ENCODE measurements at places on chromosomes 7 and 10.

- DNase-seq: peak; percentile 4
These were observed 73.2 kb downstream of the POT1 start for GRCh38 chr7:124856299-124856888.

GRCh38 chr10:93481637-93482144 is 443 bp downstream of the MYOF start:
- peak; percentile 42 for DNase-seq

DNA sequence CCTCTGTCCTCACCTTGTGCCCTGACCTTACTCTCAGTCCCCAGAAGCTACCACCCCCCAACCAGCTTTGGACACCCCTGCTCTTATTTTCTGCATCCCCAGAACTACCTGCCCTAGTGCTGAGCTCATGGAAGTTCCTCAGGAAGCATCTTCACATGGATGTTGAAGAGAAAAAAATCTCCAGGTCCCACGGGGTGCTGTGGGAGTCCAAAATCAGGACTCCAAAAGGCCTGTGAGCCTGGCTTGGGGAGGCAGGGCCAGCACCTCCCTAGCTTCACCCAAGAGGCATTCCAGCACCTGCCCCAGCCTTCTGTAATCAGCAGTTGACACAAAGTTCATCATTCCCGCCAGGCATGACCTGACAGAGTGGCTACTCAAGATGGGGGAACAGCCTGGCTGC is 20.7 kb upstream of the GDF10 start:
- DNase-seq: no peak

DNA sequence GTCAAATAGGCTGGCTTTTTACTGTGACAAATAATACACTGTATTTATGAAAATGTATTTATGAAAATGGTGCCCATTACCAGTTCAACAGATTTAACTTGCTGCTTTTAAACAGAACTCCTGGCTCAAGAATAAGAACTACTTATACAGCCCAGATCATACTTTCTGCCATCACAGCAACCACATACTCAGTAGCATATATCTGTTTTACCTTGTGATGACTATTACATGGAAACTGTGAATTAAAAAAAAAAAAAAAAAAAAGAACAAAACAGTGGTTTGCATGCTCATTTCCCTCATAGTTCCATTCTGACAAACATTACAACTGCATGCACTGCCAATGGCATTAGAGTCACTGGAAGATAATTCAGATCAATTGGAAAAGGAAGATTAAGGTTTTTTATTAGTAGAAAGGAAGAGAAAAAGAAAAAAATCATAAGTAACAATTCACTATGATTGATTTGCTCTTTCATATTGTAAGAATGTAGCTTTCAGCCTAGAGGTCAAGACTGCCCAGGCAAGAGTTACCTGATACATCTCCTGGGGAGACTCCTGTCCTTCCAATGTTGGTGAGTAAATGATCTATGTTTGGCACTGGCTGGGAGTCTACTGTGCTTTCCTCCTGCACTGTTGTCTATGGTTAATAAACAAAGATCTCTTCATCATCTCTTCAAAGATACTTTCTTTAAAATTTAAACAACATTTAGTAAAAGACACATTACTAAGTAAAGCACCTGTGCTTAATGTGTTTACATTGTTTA is 132.8 kb downstream of the ARHGAP21 start:
- DNase-seq: no peak

DNA sequence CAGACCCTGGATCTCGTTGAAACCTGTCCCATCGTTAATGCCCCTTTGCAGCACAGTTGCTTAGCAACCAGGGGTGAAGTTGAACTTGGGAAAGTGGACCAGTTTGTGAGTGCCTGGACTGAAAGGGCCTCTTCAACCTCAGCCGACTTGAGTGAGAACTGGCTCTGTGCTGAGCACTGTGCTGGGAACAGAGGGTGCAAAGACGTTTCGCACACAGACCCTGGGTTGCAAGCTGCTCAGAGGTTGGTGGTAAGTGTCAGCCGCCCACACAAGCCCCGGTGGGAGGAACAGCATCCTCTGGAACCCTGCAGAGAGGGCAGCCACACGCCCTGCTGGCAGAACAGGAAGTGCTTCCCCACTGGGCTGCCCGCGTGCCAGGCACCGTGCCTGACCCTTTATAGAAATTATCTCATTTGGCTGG is 89.2 kb downstream of the CARD11 start:
- no peak for DNase-seq

- DNase-seq: peak; percentile 94
These were observed at the start of gene IFIT1 for GRCh38 chr10:89391907-89392756. TSS of gene IFIT1 (plus strand) at chr10:89392623. CDS start at chr10:89392713, 90 bp downstream.

GRCh38 chr10:87721781-87722180 is 62.1 kb downstream of the PAPSS2 start:
- no peak for DNase-seq

GRCh38 chr7:132709971-132710567 is 133.8 kb upstream of the PLXNA4 start:
- DNase-seq: no peak

DNA sequence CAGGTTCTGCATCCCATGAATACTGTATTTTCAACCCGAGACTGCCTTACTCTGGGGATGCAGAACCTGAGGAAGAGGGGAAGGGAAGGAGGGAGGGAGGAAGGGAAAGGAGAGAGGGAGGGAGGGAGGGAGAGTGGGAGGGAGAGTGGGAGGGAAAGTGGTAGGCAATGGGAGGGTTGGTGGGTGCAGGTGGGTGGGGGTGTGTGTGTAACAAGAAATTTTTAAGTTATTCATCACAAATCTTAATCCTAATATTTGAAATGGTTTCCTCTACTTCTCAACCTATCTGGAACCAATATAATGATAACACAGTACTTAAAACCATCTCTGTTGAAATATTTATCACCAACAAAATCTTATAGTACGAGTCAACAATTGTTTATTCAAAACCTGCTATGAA is 68.0 kb downstream of the PDSS1 start:
- no peak for DNase-seq

DNA sequence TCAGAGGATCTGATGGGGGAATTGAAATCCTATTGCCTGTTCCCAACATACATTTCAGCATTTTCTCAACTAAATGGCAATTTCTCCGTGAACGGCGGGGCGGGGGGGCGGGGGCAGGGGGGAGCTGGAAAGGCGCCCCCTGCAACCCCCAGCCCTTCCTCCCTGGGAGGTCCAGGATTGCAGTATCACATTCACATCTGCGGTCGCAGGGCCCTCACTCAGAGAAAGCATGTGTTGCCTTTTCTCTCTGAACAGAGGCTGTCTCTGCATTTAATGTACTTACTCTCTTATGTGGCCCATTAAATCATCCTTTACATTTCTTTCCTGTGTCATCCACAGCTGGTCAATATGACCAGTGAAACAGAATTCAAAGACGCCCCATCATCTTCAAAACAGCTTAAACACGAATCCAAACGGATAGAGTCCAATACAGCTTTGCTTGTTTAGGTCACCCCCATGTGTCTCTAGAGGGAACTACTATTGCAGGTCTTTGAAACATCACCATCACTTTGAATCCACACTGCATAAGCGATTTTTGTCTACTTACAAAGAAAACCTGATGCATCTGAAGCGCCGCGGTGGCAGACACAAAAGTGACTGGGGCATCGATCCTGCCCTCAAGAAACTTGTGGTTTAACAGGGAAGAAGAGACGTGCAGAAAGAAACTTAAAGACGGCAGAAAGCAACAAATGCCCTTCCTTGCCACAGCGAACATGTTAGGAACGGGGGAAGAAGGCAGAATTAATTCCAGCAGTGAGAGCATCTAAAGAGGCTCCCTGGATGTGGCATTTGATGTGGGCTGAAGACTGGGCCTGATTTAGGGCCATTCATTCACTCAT is 17.0 kb upstream of the ECHDC3 start:
- peak; percentile 72 for DNase-seq

GRCh38 chr7:158740013-158740656 is 35.5 kb upstream of the NCAPG2 start:
- DNase-seq: peak; percentile 21
